NCI-H2029 treated with DMSO at 0.1 percent for 48 hours (cell line): ENCODE measurements at places on chromosomes 4 and X.

GRCh38 chrX:46757593-46757992 is 1.3 kb downstream of the SLC9A7 start:
- no peak for DNase-seq

DNA sequence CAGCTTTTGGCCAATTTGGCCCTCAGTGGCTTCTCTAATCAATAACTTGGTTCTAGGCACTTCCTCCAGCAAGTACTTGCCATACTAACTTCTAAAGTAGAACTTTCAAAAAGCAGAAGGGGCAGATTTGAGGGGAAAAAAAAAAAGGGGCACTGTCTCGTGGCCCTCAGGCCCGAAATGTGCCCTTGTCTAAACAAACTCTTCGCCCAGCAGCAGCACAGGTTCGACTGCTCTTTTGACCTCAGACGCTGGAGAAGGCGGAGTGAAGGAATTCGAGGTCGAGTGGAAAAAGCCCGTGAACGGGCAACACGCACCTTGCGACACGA is 775 bp downstream of the GRPEL1 start:
- no peak for DNase-seq

GRCh38 chr4:3302173-3302785 is 9.5 kb downstream of the RGS12 start:
- no peak for DNase-seq

DNA sequence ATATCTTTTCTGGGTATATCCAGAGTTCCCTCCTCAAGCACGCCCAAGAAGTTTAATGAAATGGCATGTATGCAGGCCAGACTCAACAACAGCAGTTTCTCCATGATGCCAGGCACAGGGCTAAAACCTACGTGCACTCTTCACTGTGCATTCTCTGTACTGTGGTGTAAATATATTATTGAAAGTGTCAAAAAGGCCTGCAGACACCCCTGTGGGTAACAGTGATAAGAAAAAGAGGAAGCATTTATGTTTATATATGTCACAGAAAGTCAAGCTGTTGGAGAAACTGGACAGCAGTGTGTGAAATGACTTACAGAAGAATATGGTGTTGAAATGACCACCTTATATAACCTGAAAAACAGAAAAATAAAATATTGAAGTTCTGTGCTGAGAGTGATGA is 29.6 kb upstream of the DCAF8L1 start:
- DNase-seq, result no peak

GRCh38 chr4:125101719-125102118 is 213.0 kb upstream of the FAT4 start:
- DNase-seq, result no peak

DNA sequence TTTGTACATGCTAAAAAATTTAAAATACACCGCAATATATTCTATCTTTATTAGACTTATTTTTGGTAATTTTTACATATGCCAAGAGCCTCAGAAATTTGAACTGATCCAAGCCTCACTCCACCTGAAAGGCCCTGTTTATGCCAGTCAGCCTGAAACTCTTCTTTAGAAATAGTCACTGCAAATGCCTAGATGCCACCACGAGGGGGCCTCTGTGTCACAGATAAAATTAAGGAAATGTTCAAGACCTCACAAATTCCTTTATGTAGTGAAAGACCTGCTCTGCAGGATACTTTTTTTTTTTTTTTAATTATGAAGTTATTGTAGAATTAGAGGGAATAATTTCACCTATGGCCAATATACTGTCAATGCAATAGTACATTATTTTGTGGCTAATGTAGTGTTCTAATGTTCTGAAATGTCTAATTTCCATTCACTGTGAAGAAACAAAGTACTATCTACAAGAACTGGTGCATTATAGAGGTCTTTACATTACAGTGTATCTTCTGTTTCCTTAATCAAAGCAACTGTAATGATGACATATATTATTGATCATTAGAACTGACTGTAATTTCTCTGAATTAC is 69.8 kb downstream of the DTHD1 start:
- DNase-seq, result no peak

DNA sequence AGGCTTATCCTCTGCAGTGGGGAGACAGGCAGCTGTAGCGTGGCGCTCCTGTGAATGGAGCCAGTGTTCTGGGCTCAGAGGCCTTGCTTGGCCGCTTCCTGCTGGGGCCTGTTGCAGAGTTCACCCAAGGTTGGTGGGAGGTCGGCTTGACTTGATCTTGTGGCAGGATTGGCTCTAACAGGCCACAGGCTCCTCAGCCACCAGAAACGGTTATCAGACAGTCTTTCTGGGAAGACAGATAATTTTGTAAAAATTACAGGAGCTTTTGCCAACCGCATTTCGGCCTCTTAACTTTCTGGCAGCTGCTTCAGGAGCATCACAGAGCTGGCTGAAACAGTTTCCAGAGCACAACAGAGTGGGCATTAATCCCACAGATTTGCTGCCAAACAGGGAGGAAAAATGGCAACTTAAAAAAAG is 66.4 kb downstream of the DIPK2B start:
- DNase-seq, result no peak

DNA sequence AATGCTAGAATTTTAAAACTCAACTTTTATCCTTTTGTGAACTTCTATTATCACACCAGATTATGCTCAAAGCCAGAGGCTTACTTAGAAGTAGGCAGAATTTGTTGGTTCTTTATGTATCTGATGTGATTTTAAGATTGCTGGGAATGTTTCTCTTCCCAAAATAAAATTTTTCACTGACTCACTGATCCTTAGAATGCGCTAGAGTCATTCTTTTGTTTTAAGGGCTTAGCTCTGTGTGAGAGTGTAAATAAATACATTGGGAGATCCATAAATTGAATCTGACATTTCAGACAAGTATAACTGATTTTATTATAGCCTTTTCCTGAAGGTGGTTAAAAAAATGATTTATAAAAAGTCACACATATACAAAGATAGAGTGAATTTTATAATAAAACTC is 101.3 kb downstream of the LARP1B start:
- DNase-seq, result no peak

DNA sequence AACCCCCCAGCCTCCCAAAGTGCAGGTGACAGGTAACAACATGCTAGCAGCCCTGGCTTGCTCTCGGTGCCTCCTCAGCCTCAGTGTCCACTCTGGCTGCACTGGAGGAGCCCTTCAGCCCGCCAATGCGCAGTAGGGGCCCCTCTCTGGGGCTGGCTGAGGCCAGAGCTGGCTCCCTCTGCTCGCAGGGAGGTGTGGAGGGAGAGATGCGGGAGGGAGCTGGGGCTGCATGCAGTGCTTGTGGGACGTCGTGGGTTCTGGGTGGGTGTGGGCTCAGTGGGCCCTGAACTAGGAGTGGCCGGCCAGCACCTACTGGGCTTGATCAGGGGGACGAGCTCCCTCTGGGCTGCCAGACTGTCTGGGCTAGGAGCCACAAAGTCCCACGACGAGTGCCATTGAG is 14.4 kb downstream of the C4orf46 start:
- DNase-seq, result no peak

DNA sequence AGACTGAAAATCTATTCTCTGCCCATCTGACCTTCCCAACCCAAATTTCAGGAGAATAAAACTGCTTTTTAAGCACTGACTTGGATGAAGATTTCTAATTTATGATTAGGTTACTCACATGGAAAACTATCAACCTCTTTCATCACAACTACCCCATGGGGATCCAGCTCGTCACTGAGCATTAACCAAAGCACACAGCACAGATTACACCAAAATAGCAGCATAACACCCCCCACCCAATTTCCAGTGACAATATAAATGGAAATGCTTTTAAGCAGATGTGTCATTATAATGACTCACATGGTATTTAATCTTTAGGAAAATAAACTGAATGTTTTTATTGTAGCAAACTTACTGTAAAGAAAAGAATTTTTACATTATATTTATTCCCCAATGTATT is 9.7 kb downstream of the SERTM2 start:
- DNase-seq, result no peak

GRCh38 chr4:89609756-89610155 is 227.2 kb downstream of the SNCA start:
- no peak for DNase-seq

GRCh38 chr4:185071236-185071811 is 53.0 kb downstream of the HELT start:
- no peak for DNase-seq

DNA sequence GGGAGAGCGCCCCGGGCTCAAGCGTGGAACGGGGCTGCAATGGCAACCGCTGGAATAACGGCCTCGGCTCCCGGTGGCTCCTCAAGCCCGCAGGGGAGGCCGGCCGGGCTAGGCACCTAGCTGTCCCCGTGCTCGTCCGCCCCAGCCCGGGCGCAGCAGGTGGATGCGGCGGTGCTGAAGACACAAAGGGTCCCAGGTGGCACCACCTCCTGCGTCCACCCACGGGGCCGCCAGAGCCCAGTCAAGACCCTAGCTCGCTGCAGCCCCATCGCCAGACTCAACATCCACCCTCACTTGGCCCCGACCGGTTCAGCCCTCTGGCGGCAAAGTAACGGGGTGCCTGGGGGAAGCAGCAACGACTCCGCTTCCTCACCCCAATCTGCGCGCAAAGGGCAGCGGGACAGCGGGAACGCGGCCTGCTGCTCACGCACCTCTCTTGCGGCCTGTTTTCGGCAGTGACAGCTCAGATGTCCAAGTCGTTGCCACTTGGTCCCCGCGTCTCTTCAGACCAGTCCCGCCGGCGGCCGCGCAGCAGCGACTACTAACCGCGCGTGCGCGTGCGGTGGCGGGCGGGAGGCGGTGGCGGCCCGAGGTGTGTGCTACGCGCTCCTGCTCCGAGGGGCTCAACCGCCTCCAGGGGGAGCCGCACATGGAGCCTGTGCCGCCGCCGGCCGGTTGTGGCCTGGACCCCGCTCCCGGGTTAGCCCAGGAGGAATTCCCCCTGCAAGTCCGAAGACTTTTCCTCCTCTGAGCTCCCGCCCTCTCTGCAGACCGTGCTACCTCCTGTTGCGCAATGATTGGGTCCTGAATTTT is at the start of gene CLGN:
Gene CLGN (minus strand): TSS at position 543 of the 813 bp plus-strand sequence. CDS start 14,570 bp downstream, outside the sequence.
- DNase-seq, result peak; percentile 33

DNA sequence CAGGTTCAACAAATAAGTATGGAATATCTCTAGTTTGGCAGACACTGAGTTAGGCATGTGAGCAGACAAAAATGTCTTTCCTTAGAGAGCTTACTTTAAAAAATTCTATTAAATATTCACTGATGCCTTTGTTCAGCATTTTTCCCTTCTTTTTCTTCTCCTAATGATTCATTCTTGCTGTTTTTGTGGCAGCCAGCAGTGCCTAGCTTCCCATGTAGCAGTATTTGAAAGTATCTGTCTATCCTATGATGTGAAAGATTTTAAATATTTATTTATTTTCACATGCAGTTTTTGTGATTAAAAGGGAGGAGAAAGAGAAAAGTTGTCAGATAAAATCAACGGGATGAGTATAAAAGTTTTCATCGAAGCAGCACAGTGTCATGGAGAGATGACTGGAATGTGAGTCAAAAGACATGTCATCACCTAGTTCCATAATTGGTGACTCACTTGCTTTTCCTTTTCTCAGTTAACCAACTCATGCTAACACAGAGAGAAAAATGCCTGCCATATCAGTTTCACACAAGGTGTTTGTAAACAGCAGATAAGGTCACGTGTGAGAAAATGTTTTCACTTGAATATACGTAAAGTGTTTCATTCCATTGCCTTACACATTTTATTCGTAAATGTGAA is 69.8 kb downstream of the BMPR1B start:
- no peak for DNase-seq

- no peak for DNase-seq
Measured at GRCh38 chr4:103895876-103896465, 176.2 kb upstream of the TACR3 start.

- DNase-seq, result no peak
Measured at GRCh38 chr4:103074744-103075434, 1.7 kb downstream of the SLC9B2 start.

GRCh38 chr4:43567644-43568043 is 675.1 kb downstream of the GRXCR1 start:
- DNase-seq, result no peak

DNA sequence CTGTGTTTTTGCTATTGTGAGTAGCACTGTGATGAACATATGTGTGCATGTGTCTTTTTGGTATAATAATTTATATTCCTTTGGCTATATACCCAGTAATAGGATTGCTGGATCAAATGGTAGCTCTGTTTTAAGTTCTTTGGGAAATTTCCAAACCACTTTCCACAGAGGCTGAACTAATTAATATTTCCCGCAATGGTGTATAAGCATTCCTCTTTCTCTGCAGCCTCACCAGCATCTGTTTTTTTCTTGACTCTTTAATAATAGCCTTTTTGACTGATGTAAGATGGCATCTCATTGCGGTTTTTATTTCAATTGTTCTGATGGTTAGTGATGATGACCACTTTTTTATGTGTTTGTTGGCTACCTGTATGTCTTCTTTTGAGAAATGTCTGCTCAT is 247.7 kb upstream of the NDST3 start:
- DNase-seq, result no peak

DNA sequence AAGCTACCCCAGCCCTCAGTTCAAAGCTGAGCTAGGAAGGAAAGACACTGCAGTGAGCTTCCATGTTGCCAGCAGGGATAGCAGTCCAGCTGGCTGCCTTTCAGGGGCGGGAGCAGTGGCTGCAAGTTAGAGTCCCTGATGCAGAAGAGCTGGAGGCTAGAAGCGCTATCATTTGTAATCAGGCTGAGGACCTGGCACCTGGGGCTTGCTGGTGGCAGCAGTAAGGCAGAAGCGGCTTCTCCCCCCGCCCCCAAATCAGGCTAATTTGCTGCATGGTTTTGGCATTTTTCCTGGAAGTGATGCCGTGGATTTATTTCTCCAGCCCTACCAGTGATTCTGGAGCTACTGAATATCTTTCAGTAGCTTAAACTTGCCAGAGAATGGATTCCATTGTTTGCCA is 203.3 kb downstream of the CLCN4 start:
- DNase-seq, result no peak

DNA sequence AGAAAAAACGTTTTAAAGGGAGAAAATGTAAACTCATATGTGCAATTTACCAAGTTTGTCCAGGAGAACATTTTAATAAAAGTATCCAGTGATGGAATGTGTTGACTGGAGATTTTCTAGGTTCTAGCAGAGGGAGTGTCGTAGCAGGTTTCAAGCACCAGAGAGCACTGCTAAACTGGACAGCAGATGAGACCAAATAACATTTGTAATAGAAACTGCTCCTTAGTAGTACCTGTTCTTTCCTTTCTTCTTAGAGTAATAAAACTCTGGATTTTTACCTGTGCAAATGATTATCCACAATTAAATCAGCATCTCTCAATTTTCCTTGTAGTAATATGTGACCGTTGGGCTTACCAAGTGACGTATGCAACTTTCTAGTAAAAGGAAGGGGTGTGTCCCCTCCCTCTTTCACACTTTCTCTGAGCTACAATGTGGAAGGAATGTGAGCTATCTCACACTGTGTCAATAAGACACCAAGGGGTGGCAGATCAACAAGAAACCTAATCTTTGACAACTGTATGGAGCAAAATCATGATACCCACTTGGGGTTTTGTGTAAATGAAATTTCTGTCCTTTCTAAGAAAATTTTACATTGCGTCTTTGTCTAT is 9.5 kb downstream of the HPGDS start:
- DNase-seq, result no peak

GRCh38 chr4:13703096-13703495 is 75.6 kb upstream of the BOD1L1 start:
- no peak for DNase-seq

DNA sequence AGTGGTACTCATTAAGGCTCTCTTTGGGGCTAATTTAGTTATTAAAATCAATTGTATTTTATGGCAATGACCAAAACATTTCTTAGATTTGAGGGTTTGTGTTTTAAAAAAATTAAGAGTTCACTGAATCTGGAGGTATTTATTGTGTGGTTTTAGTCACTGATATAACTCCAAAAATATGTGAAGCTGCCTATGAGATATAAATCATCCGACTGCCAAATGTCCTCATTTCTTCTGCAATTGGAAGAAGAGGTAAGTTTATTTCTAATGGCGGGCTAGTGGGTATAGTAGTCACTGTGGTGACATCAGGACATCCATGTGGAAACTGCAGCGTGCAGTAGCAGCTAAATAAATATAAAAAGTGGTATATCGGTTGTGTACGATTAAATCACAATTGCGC is 205.5 kb downstream of the MID1 start:
- DNase-seq, result no peak
